Stimulated activated memory B cell treated with anti-CD40 and anti-IgM and Interleukin-4, amounts not matched to agents 10 μg/mL and 1 μg/mL and 100 μg/mL, for 72 hours (primary cell): ENCODE measurements at places on chromosomes 12 and 14.

DNA sequence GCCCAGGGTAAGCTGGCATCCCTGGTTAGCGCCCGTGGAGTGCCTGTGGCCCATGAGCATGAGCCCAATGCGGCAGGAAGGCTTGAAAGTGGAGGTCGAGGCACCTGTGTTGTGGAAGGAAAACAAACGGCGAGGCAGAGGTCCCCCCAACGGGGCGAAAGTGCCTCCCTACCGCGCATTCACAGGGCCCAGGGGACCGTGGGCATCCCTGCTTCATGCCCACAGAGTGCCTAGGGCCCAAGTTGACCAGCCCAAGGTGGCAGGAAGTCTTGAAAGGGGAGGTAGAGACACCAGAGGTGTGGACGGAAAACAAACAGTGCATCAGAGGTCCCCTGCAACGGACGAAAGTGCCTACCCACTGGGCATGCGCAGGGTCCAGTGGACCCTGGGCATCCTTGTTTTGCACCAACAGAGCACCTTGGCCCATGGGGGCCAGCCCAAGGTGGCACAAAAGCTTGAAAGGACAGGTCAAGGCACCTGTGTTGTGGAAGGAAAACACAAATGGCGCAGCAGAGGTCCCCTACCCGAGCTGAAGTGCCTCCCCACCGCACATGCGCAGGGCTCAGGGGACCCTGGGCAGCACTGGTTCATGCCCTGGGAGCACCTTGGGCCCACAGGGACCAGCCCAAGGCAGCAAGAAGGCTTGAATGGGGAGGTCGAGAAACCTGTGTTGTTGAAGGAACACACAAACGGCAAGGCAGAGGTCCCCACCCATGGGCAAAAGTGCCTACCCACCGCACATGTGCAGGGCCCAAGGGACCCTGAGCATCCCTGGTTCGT lies 377.5 kb downstream of the ALG10 start:
- no peak for ATAC-seq

DNA sequence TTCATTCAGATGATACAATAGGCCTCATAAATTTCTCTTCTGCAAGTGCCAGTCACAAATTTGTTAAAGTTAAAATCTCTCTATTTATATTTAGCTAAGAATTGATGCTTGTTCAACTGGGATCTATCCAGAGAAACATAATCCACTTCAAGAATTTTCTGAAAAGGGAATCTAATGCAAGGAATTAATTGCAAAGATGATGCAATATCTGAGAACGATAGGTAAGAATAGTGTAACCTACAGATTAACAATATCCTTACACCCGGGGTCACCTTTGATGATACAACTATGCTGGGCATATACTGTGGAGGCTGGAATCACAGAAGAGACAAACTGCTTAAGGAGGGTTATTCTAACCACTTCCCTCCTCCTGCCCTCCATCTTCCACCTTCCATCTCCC lies 295.1 kb downstream of the FOXG1 start:
- ATAC-seq: no peak

- no peak for ATAC-seq
Measured at GRCh38 chr12:110704750-110705149, 15.8 kb upstream of the HVCN1 start.

- ATAC-seq: no peak
Measured at GRCh38 chr12:95859344-95859816, 628 bp downstream of the SNRPF start.

GRCh38 chr12:120642826-120643225 lies 2.4 kb downstream of the CABP1 start:
- no peak for ATAC-seq

DNA sequence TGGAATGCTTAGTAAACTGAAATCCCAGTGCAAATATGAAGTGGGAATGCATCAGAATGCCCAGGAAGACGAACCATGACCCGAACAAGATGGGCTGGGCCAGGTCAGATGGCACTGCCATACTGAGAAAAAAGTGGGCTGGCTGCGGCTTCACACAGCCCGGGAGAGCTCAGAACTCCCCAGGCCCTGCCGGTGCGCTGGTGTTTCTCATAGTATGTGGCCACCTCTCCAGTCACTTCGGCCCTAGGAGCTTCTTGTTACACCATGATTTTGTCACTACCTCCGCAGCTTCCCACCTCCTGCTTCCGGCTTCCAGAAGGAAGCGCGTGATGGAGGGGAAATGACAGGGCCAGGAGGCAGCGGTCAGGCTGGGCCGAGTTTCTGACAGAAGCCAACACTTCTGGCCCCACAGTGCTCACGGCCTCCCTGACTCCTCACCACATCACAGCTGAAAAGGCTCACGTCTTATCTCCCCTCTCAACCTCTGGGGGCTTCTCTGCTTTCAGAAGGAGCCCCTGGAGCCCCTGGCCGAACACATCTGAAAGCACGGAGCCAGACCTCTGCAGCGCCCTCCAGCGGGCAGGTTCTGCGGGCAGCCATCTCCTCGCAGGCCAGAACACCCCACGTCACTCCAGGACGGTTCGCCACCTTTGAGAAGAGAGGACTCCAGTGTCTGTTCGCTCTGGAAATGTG lies 30.7 kb downstream of the DAD1 start:
- ATAC-seq: no peak

GRCh38 chr12:3809357-3810015 lies 56.6 kb upstream of the CRACR2A start:
- ATAC-seq: no peak

- no peak for ATAC-seq
Measured at GRCh38 chr14:23951590-23952201, 1.9 kb upstream of the DHRS4 start.

- ATAC-seq: no peak
Measured at GRCh38 chr14:94267352-94267751, 25.7 kb downstream of the SERPINA10 start.

- no peak for ATAC-seq
Measured at GRCh38 chr14:54739514-54739913, 163.1 kb downstream of the GCH1 start.

- ATAC-seq: no peak
Measured at GRCh38 chr12:68831272-68831671, 23.3 kb downstream of the MDM2 start.

GRCh38 chr14:94377866-94378470 lies 10.4 kb downstream of the SERPINA1 start:
- ATAC-seq: no peak

DNA sequence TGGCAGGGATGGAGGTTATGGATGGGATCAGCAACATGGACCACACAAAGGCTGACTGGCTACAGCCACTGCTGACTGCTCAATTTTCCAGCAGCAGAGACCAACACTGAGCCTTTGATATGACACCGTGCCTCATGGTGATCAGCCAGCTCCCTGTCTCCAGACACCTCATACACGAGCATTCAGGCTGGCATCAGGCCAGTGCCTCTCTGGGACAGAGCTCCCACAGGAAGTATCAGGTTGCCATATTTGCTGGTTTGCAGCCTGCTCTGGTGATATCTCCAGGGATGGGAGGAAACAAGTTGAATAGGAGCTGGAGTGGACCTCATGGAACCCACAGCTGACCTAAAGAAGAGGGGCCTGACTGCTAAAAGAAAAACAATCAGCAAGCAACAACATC lies 471.2 kb upstream of the ATXN7L3B start:
- ATAC-seq: no peak

GRCh38 chr14:52874389-52874788 lies 76.5 kb downstream of the FERMT2 start:
- ATAC-seq: no peak

DNA sequence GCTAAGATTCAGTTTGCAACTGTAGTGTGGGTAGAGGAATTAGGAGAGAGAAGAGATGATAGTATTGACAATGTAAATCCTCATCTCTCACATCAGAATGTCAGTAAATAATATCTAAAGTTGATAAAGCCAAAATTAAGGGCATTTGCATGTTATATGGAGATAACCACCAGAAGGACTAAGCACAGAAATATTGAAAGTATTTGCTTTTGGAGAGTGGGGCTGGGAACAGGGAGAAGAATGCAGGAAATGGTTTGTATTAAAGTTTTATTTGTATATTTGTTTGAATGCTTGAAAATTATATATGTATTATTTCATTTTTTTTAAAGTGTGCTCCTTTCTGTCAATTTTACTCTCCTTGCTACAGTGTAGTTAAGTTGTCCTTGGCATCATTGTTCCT lies 491.4 kb downstream of the APAF1 start:
- ATAC-seq: no peak

- no peak for ATAC-seq
Measured at GRCh38 chr12:58269476-58269875, 328.1 kb downstream of the ATP23 start.

DNA sequence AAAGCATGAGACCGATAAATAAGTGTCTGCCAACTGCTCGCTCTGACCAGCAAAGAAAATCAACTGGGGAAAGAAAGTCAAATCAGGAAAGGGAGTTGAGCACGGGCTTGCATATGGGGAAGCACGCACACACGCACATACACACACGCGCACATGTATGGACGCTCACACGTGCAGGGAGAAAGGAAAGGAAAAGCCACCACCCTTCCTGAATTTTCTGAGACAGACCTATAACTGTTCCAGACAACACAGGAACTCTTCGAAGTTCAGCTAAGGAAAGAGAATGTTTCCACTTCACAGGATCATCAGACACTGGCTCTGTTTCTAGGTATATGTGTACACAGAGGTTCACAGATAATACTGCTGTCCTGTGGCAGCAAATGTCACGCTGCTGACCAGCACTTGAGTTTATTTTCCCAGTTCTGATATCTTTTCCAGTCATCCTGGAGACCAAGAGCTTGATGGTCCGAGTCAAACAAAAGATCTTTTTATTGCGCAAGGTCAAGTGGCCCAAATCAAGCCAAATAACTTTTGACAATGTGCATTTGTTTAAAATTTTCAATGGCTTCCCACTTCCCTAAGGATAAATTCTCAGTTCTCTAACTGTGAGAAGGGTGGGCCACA lies 82.1 kb upstream of the TMCC3 start:
- no peak for ATAC-seq

- no peak for ATAC-seq
Measured at GRCh38 chr12:96040305-96041133, 5.1 kb upstream of the LTA4H start.

- ATAC-seq: no peak
Measured at GRCh38 chr14:51996148-51996746, 6.9 kb downstream of the RTRAF start.

- no peak for ATAC-seq
Measured at GRCh38 chr12:49201595-49202295, 12.9 kb upstream of the TUBA1A start.

DNA sequence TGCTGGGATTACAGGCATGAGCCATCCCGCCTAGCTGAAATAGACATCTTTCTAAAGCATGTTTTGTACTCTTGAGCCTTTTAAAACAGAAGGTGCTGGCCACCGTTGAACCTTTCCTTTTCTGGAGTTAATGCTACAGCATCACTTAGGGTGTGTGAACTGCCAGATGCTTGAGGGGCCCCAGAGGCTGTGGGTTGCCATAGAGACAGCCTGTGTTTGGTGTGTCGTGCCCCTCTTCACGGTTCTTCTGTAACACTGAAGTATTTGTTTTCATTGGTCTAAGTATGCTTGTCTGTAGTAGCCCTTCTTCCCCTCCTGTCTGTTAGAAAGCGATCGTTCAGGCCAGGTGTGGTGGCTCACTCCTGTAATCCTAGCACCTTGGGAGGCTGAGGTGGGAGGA lies 30.8 kb downstream of the PLEKHG3 start:
- no peak for ATAC-seq

GRCh38 chr12:68789144-68789878 lies 18.7 kb upstream of the MDM2 start:
- no peak for ATAC-seq

- no peak for ATAC-seq
Measured at GRCh38 chr14:87810711-87811110, 182.3 kb downstream of the GALC start.

DNA sequence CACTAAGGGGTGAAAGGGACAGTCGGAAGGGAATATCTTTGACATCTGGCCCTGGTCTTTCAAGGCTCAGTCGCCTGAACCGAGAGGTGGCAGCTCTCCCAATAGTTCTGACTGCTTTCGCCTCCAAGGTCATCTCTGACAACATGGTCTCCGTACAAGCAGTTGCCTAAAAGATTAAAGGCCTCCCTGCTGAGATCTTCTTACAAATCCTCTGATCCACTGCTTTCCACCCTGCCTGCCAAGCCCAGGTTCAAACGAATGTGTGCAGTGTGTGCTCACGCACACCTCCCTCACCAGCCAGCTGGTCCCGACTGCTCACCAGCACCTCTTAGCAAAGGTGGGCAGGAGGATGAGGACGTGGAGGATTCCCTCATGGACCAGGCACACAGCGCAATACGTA lies 10.4 kb downstream of the B4GALNT3 start:
- ATAC-seq: no peak
